ENCODE measurements at places on chromosomes 5 and 9. TPM values are rescaled to one million over a fixed set of nuclear protein-coding genes. Genes with fewer than 3 reads are reported as not detected.

- no peaks in the 10 kb centered on the region for H3K36me3 ChIP-seq
- no peak overlapping the region for H3K4me3 ChIP-seq
- DNase-seq = no peak
- H3K4me1 ChIP-seq = no peaks in the 10 kb centered on the region
These were observed 22.1 kb downstream of the GABRP start for GRCh38 chr5:170805666-170806065.

GRCh38 chr9:87991151-87991870 is 17.0 kb upstream of the CDK20 start:
- no peak for DNase-seq
- no peak overlapping the region for H3K4me3 ChIP-seq
- peaks cover 10% of the 10 kb centered on the region for H3K27me3 ChIP-seq
- no peaks in the 10 kb centered on the region for H3K4me1 ChIP-seq
- H3K27ac ChIP-seq = no peak overlapping the region
- H3K36me3 ChIP-seq = no peaks in the 10 kb centered on the region

GRCh38 chr5:117547192-117547591 is 972.6 kb upstream of the SEMA6A start:
- no peaks in the 10 kb centered on the region for H3K36me3 ChIP-seq
- H3K4me3 ChIP-seq = no peak overlapping the region
- no peak overlapping the region for H3K27ac ChIP-seq
- H3K4me1 ChIP-seq = no peaks in the 10 kb centered on the region
- no peak for DNase-seq
- H3K27me3 ChIP-seq = no peaks in the 10 kb centered on the region

DNA sequence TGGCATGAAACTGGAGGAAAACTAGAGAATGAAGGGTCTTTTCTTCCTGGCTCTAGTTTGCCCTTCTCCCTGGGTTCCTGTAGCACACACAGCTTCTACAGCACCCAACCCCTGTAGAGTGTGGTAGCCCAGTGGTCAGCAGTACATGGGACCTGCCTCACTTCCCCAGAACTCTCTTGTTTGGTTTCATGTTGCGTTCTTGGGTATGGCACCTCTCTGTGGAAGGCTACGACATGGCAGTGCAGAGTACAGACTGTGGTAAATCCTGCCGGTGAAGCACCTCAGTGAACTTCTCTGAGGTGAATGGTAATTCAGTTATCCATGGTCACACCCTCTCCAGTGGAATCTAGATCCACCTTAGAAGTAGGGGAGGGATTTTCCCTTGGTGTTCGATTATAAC is 105.5 kb downstream of the TLR4 start:
- no peaks in the 10 kb centered on the region for H3K4me1 ChIP-seq
- no peaks in the 10 kb centered on the region for H3K27me3 ChIP-seq
- no peak overlapping the region for H3K4me3 ChIP-seq
- H3K36me3 ChIP-seq = no peaks in the 10 kb centered on the region

- H3K4me3 ChIP-seq = no peak overlapping the region
- H3K27me3 ChIP-seq = no peaks in the 10 kb centered on the region
- no peak overlapping the region for H3K27ac ChIP-seq
- no peak for DNase-seq
- H3K4me1 ChIP-seq = no peaks in the 10 kb centered on the region
These were observed 187.7 kb upstream of the TAS2R1 start for GRCh38 chr5:9817819-9818218.

Gene CSF1R
- total RNA-seq = 0.55 TPM
